HFFc6 (cell line): ENCODE measurements at places on chromosomes 5 and 9. TPM values are rescaled to one million over a fixed set of nuclear protein-coding genes. Genes with fewer than 3 reads are reported as not detected.

The PTGS1 gene
- 30.5 to 109 TPM (median 36.0 TPM) in 3 replicates for total RNA-seq

The LIFR gene
- total RNA-seq: 3.5 to 6.0 TPM (median 4.5 TPM) in 3 replicates

The RLN2 gene
- not detected in 3 replicates for total RNA-seq

The AMBP gene
- not detected in 3 replicates for total RNA-seq

The SLC36A3 gene
- not detected in 3 replicates for total RNA-seq

The EDIL3 gene
- 2.3 and 46.2 TPM in 2 replicates for total RNA-seq

The TAS2R1 gene
- 0.31 TPM in 1 of 3 replicates, not detected in the others for total RNA-seq

The TNC gene
- 51.9 to 73.5 TPM (median 55.2 TPM) in 3 replicates for total RNA-seq

The PCDHGA8 gene
- 0.52 to 0.77 TPM (median 0.72 TPM) in 3 replicates for total RNA-seq

The RASGRF2 gene
- 0.12 to 0.63 TPM (median 0.46 TPM) in 3 replicates for total RNA-seq

The MXD3 gene
- total RNA-seq: 7.7 to 17.2 TPM (median 13.4 TPM) in 3 replicates

The SLC46A2 gene
- total RNA-seq: not detected in 3 replicates

The NDUFB6 gene
- 69.8 to 78.4 TPM (median 71.1 TPM) in 3 replicates for total RNA-seq

The CDH10 gene
- total RNA-seq: 0.14 to 0.56 TPM (median 0.33 TPM) in 3 replicates

The MLANA gene
- total RNA-seq: not detected in 3 replicates

The EIF4EBP3 gene
- 3.4 to 5.6 TPM (median 3.7 TPM) in 3 replicates for total RNA-seq

The LRRC19 gene
- not detected in 3 replicates for total RNA-seq

The CCDC171 gene
- total RNA-seq: 0.64 to 0.80 TPM (median 0.78 TPM) in 3 replicates

The CDO1 gene
- total RNA-seq: 0.15 to 0.27 TPM in 2 of 3 replicates, not detected in the other

The TAF11L10 gene
- not detected in 3 replicates for total RNA-seq

The CCL27 gene
- total RNA-seq: 0.88 TPM in 1 of 2 replicates, not detected in the other
